Transverse colon (tissue), 4 donors: ENCODE measurements at places on chromosomes 3 and 15. TPM values are rescaled to one million over a fixed set of nuclear protein-coding genes. Genes with fewer than 3 reads are reported as not detected.
A peak's percentile ranks its signal among the peaks of the same experiment; 100 is the strongest.

- H3K4me3 ChIP-seq: no peak overlapping the region
- H3K36me3 ChIP-seq: no peaks in the 10 kb centered on the region
- H3K27me3 ChIP-seq: no peaks in the 10 kb centered on the region
- no peaks in the 10 kb centered on the region for H3K4me1 ChIP-seq
Measured at GRCh38 chr3:106302451-106303221, 433.8 kb upstream of the CBLB start.

PPP1R14D gene
- 170 TPM for total RNA-seq

DNA sequence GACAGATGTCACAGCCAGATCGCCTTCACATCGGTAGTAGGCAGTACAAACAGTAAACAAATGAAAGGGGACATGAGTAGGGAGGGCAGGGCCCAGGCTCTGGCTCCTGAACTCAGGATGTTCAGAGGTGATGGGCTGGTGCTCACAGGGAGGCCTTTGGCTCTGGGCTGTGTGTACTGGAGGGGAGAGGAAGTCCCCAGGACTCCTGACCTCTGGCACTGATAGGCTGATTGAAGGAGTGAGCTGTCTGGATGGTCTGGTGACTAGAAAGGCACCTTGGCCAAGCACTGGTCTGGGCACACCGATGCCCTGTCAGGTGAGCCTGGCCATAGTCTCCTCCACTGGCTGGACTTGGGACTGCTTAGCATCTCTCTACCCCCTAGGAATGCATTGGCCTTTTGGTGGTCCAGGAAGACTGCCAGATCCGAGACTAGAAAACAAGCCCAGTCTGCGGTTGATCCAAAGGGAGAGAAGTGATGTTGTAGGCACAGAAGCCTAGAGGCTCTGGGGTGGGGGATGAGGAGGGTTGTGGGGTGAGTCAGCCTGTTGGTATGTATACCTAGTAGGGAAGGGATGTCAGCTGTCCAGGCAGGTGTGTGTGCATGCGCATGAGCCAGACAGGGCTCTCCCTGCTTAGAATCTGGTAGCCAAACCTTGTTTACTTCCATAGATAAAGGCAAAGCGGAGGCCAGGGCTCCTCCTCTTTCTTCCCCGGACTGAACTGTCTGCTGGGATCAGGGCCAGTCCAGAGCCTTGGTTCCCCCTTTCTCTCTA is 1.9 kb downstream of the SPINT1 start:
- H3K36me3 ChIP-seq: no peaks in the 10 kb centered on the region
- H3K27ac ChIP-seq: peak overlapping the region; percentile 92
- peak; percentile 87 for DNase-seq
- peak overlapping the region; percentile 69 for H3K4me3 ChIP-seq
- H3K27me3 ChIP-seq: peaks cover 9% of the 10 kb centered on the region
- peaks cover 24% of the 10 kb centered on the region for H3K4me1 ChIP-seq

GRCh38 chr3:58642846-58643245 is 23.7 kb downstream of the FAM3D start:
- peaks cover 6% of the 10 kb centered on the region for H3K4me1 ChIP-seq
- H3K36me3 ChIP-seq: no peaks in the 10 kb centered on the region
- no peak overlapping the region for H3K4me3 ChIP-seq
- no peak overlapping the region for H3K27ac ChIP-seq

DNA sequence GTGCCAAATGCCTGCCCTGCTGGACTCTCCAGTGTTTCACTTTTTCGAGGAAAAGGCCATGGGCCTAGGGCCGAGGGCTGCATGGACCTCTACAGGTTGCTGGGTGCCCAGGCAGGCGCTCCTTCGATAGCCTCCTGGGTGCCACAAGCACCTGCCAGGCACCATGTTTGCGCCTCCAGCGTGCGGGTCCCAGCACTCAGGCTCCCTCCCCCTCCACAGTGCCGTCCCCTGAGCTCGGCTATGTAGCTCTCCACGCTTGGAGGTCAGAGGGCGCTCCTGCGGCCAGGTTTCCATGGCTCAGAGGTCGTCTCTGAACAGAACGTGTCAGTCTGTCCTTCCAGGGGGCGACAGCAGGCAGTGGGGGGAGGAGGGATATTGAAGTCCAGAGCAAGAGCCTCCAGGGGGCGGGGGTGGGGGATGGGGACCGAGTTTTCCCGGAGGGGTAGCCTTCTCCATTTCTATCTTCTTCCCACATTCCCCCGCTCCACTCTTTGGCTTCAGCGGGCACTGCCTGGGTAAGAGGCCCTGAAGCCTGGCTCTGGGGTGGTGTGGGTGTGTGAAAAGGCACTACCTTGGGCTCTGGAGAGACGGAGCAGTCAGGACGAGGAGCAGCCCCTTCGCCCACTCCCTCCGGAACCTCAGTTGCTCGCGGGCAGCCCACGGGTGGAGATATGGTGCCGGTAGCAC is 3.6 kb downstream of the ONECUT1 start:
- no peak overlapping the region for H3K4me3 ChIP-seq
- peaks cover 100% of the 10 kb centered on the region for H3K27me3 ChIP-seq
- H3K36me3 ChIP-seq: no peaks in the 10 kb centered on the region
- peaks cover 37% of the 10 kb centered on the region for H3K4me1 ChIP-seq

GP5 gene
- not detected for total RNA-seq

- H3K4me1 ChIP-seq: no peaks in the 10 kb centered on the region
- H3K36me3 ChIP-seq: no peaks in the 10 kb centered on the region
- H3K27ac ChIP-seq: no peak overlapping the region
- H3K27me3 ChIP-seq: no peaks in the 10 kb centered on the region
- H3K4me3 ChIP-seq: no peak overlapping the region
- DNase-seq: no peak
Measured at GRCh38 chr15:41396111-41396510, 6.2 kb downstream of the NDUFAF1 start.

DNA sequence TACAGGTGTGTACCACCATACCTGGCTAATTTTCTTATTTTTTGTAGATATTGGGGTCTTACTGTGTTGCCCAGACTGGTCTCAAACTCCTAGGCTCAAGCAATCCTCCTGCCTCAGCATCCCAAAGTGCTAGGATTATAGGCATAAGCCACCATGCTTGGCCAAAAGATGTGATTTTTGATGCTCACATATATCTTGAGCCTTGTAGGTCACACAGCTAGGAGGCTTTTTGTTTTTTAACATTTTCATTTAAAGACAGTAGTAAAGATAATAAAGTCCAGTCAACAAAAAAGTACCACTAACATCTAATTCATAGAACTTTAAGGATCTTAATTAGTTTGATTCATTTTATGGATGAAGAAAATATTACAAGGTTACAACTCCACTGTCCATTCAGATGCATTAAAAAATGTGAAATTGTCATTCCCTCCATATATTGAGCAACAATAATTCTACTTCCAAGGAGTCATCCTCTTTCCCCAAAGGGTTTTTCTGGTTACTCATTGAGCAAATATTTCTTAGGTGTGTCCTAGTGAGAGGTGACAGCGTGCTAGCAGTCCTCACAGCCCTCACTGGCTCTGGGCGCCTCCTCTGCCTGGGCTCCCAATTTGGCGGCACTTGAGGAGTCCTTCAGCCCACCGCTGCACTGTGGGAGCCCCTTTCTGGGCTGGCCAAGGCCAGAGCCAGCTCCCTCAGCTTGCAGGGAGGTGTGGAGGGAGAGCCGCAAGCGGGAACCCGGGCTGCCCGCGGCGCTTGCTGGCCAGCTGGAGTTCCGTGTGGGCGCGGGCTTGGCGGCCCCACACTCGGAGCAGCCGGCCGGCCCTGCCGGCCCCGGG is 8.3 kb upstream of the TASOR start:
- no peak overlapping the region for H3K4me3 ChIP-seq
- DNase-seq: no peak
- H3K27ac ChIP-seq: no peak overlapping the region
- no peaks in the 10 kb centered on the region for H3K4me1 ChIP-seq

DNA sequence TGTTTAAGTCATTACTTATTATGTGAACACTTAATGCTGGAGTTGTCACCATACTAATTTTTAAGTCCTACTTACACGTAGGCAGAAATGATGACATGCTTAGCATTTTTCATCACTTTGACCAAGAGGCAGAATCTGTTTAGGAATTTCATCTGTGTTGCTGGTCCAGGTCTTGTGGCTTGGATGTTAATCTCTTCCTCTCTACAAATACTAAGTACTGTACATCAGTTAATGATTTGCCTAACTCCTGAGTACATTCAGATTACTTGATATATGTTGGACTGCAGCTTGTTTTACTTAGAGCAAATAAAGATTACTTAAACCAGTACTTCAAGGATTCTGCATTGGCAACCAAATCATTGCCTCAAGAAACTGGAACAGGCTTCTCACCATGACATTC is 8.6 kb downstream of the SNRK start:
- H3K4me1 ChIP-seq: peaks cover 89% of the 10 kb centered on the region
- no peak overlapping the region for H3K27ac ChIP-seq
- H3K4me3 ChIP-seq: no peak overlapping the region
- H3K36me3 ChIP-seq: no peaks in the 10 kb centered on the region
- DNase-seq: no peak
- H3K27me3 ChIP-seq: no peaks in the 10 kb centered on the region

GRCh38 chr15:62498712-62499111 is 333.6 kb upstream of the C2CD4B start:
- no peak for DNase-seq
- no peaks in the 10 kb centered on the region for H3K4me1 ChIP-seq
- H3K27ac ChIP-seq: no peak overlapping the region
- no peaks in the 10 kb centered on the region for H3K27me3 ChIP-seq
- no peak overlapping the region for H3K4me3 ChIP-seq

GRCh38 chr3:123298903-123299302 is 97.2 kb downstream of the SEC22A start:
- no peaks in the 10 kb centered on the region for H3K36me3 ChIP-seq
- no peaks in the 10 kb centered on the region for H3K27me3 ChIP-seq
- H3K4me3 ChIP-seq: no peak overlapping the region
- H3K4me1 ChIP-seq: no peaks in the 10 kb centered on the region
- no peak overlapping the region for H3K27ac ChIP-seq

CCR3 gene
- not detected for total RNA-seq
